ENCODE measurements at places on chromosomes 5 and 9.
A peak's percentile ranks its signal among the peaks of the same experiment; 100 is the strongest.

- DNase-seq = no peak
Observed at GRCh38 chr5:102450313-102450990, 48.3 kb downstream of the SLCO6A1 start.

DNA sequence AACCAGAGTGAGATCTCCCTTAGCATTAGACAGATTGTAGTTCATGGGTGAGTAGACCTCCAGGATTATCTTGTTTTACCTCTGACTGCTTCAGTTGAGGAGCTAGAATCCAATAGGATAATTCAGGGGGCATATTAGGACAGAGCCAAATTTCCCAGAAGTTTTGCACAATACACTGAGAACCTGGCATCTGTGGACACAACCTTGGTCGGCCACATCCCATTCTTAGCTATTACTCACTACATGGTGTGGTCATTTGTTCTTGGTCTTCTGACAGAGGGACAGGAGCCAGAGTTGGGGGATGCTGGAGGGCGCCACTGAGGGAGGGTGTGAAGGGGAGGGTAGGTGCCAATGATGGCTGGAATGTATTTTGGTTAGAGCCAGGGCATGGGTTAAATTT lies 66.6 kb downstream of the NPR3 start:
- no peak for DNase-seq

DNA sequence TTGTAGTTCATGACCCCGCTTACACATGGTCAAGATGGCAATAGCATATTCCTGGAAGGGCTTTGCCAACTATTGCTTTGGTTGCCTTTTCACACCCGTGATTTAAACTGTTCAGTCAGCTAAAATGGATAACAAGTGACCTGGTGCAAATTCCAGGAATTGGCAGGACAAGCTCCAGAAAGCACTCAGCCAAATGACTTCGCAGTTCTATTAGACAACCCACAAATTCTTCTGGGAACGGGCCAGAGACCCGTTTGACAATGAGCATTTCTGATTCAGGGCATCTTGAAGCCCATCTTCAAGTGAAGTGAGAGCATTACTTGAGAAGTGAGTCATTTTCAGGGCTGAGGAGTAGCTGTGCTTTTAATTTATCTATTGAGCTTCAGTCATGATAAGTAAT lies 165.0 kb downstream of the DROSHA start:
- DNase-seq = no peak

DNA sequence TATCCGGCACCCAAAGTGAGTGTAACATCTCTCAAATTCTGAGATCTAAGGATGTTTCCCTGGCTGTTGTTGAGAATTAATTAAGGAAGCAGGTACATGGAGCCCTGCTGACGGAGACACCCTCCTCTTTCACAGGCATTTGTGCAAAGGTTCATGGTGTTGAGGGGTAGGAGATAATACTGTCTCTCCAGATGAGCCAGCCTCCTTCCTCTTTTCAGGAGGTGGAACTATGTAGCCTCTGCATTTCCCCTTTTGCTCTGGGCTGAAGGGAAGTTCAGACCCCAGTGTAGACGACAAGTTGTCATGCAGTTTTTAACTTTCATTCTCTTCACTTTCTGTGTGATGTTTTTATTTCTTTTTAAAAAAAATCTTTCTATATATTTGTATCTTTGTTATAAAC lies 107.5 kb downstream of the GALNT10 start:
- DNase-seq = no peak

- no peak for DNase-seq
Observed at GRCh38 chr9:115596746-115597080, 478.8 kb upstream of the TNC start.

GRCh38 chr5:96709152-96709821 lies 47.1 kb downstream of the CAST start:
- DNase-seq = no peak

- DNase-seq = no peak
Observed at GRCh38 chr9:108911820-108912219, 22.1 kb downstream of the ELP1 start.

DNA sequence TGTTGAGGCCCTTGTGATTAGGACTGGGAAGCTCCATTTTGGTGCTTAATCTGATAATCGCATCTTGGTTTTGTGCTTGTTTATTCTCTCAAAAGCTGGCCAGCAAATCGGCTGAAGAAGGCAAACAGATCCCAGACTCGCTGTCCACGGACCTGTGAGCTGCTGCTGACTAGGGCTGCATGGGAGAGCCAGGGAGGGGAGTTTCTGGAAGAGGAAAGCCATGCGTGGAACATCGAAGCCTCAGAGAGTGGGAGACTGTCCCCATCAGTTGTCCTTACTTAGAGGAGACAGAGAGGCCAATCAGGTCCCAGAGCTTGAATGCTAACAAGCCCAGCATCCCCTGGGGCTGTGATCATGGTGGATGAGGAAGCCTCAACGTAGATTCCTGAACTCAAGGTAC lies 23.0 kb upstream of the FOXI1 start:
- DNase-seq = no peak

- no peak for DNase-seq
Observed at GRCh38 chr9:127812936-127813675, 10.4 kb downstream of the FPGS start.

DNA sequence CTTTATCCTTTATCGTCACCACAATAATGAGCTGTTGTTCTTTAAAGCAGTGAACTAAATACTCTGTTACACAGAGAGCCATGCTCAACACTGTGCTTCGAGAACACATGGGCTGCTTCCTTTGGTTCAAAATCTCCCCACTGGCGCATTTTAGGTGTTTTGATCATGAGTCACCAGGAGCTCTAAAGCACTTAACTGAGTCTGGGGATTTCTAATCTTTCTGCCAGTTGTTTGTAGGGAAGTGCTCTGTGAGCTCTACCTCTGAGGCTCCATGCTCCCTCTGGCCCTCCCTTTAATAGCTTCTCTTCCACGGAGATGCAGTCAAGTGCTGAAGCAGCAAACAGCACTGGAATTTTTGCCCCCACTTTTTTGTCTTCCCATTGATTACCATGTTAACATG lies 17.0 kb downstream of the ERAP2 start:
- DNase-seq = no peak

- no peak for DNase-seq
Observed at GRCh38 chr9:18866121-18866831, 166.7 kb downstream of the SAXO1 start.

GRCh38 chr9:108634672-108635462 lies 220.9 kb downstream of the ACTL7B start:
- DNase-seq = no peak

- DNase-seq = no peak
Observed at GRCh38 chr5:135026645-135027265, 7.3 kb downstream of the PITX1 start.

GRCh38 chr9:121721770-121722169 lies 70.3 kb downstream of the DAB2IP start:
- DNase-seq = no peak

- no peak for DNase-seq
Observed at GRCh38 chr5:68562308-68562707, 346.8 kb downstream of the PIK3R1 start.

- no peak for DNase-seq
Observed at GRCh38 chr5:80194468-80194867, 61.4 kb downstream of the SERINC5 start.

- DNase-seq = no peak
Observed at GRCh38 chr9:93962017-93962416, 6.9 kb upstream of the BARX1 start.

GRCh38 chr9:133814586-133815208 lies 76.5 kb upstream of the SARDH start:
- DNase-seq = no peak

DNA sequence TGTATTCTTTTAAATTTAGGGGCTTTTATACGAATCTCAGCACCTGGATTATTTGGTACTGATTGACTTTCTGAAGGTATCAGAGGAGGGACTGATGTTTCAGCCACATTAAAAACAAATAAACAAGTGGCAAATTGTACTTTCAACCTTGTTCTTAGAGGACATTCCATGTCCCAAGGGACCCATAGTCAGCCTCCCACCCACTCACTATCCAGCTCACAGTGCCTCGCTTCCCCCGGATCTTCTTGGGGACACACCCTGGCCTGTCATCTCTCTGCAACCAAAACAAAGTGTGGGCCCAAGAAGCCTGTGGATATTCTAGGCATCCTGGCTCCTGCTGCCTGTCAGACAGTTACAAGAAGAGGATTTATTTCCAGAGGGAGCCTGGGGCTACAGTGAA lies 8.8 kb upstream of the BOD1 start:
- DNase-seq = no peak

DNA sequence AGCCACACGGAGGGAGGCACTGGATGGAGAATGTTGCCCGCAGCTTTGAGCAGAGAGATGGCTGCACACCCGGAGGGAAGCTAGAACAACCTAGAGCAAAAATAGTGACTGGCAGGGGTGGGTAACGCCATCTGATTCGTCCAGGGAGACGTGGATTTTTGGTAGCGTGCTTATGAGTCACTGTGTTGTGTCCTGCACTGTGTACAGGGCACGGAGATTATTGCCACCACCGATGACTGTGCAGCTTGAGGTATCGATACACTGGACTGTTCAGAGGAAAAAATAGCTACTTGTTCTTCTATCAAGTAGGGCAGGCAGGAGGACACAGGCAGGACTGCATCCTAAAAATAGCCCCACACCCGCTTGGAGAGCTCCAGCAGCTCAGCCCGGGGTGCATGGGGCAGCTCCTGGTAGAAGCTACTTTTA lies 6.0 kb downstream of the UBE2QL1 start:
- no peak for DNase-seq

DNA sequence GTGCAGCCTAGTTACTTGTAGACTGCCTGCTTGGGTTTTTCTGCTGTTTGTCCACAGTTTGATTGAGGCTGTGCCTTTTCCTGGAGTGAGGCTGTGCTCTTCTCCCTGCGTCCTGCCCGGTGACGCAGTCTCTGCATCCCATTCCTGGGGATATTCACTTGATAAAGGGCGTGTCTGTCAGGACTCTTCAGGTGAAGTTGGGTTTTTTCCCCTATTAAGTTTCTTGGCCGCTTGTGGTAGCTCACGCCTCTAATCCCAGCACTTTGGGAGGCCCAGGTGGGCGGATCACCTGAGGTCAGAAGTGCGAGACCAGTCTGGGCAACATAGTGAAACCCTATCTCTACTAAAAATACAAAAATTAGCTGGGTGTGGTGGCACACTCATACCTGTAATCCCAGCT lies 50.0 kb upstream of the SUSD3 start:
- DNase-seq = no peak

DNA sequence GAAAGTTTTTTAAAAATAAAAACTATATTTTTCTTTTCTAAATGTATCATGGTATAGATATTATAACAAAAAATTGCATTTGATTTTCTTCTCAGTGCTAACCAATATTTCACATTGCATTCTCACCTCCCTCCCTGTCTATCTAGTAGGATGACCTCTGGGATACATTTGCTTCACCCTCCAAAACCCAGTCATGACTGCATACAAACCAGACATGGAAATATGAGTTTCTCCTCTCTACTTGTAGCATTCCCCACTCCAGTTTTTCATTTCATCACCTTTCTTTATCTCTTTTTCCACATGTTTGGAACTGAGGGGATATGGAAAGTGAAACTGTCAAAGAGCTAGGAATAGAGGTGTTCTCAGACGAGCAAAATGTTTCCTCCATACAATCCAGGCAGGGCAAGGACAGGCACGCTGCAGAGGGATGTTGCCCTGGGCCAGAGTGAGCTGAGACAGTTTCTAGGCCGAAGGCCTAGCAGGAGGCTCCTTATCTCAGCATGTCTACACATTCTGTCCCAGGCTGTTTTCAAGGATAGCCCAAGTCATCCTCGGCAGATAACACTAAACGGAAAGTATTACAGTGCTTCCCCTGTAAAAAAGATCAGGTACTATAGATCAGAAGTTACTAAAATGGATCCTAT lies 46.7 kb downstream of the MEF2C start:
- no peak for DNase-seq

DNA sequence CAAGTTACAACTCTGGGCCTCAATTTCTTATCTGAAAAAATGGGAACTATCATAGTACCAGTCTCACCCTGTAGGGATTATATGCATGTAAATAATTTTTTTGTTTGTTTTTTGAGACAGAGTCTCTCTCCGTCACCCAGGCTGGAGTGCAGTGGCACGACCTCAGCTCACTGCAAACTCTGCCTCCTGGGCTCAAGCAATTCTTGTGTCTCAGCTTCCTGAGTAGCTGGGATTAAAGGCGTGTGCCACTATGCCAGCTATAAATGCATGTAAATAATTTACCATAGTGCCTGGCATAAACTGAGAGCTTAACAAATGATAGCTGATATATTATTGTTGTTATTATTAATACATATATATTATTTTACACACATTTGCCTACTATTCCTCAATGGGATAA lies 3.0 kb upstream of the ARHGAP26 start:
- DNase-seq = no peak

DNA sequence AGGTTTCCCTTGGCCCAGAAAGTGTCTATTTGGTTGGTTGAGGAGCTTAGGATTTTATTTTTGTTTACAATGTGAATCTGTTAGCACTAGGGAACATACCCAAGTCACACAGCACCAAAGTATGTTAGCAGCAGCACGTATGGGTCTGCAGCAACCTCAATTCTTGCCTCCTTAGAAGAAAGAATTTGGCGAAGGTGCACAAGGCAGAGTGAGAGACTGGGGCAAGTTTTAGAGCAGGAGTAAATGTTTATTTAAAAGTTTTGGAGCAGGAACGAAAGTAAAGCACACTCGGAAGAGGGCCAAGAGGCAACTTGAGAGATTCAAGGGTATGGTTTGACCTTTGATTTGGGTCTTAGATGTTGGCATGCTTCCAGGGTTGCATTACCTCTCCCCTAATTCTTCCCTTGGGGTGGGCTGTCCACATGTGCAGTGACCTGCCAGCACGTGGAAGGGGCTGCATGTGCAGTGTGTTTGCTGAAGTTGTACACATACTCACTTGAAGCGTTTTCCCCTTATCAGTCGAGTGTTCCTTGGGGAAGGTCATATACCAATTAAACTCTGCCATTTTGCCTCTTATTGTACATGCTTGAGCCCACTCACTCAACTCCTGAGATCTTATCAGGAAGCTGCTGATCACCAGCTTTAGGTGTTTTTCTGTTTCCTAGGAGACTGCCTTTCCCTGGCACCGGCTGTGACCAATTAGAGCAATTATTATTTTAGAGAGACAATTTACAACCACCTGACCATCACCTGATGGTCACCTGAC lies 64.9 kb upstream of the SHC3 start:
- no peak for DNase-seq

GRCh38 chr5:78509884-78510769 lies 138.4 kb downstream of the LHFPL2 start:
- DNase-seq = peak; percentile 74

DNA sequence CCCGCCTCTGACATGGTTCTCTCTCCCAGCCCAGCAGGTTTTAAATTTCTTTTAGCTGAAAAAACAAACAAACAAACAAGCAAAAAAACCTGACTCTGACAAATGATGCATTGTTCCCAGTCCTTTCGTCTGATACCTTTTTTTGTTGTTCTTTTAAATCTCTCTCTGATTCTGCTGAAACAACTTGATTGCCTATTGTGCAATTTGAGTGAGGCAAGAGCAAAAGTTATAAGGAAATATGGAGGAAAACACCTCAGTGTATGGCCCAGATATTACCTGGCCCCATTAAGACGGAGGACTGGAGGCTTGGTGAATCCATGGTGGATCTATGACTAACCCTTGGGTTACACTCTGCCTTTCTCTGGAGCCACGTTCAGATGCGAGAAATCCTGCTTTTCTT lies 164.0 kb downstream of the MELK start:
- DNase-seq = no peak

- DNase-seq = no peak
Observed at GRCh38 chr5:58735637-58736036, 152.8 kb downstream of the RAB3C start.

- DNase-seq = no peak
Observed at GRCh38 chr9:126328407-126328806, 1.8 kb downstream of the MVB12B start.

GRCh38 chr5:102545175-102545574 lies 46.4 kb upstream of the SLCO6A1 start:
- DNase-seq = no peak
